ENCODE measurements at places on chromosomes 4 and X.

GRCh38 chr4:32775049-32775448 lies 2054.9 kb downstream of the PCDH7 start:
- DNase-seq: no peak

DNA sequence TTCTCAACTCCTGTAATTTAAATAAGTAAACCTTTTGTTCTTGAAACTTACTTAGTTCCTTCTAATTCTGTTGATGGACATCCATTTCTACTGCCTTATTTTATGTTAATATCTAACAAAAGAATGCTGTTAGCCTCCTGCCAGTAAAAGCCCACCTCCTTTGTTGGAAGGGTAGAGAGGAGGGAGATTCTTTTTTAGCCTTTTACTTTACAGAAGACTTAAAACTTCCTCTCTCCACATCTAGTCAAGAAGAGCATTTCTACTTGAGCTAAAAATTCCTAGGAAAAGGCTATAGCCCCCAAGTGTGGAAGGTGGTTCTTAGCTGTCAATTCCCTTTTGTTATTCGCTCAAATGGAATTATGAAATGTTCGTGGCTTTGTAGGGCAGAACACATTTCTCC lies 118.7 kb downstream of the ZIC3 start:
- DNase-seq: no peak

DNA sequence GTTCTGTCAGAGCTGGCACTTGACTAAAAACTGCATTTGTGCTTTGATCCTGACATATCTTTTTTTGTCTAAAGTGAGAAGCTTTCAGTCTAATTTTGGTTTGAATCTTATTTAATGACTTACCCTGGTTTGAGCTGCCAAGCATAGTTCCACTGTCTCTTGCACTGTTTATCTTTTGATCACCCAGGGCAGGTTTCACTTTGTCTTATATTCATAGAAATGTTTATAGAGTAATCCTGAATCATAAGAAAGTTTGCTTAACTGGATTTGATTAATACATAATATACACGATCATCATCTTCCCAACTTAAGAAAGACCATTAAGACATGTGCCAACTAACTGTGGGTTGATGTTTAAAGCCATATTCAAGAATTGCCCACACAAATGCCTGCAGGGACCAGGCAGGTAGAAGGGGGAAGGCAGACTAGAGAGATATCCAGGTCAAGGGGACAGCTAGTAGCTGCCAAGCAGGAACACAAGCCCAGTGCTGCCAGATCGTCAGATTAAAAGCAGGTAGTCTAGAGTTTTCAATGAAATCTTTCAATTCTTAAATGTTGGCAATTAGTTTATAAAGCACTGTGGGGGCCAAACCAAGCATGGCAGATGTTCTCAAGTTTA lies 1.9 kb downstream of the GK start:
- DNase-seq: no peak

GRCh38 chr4:67674098-67674497 lies 26.9 kb downstream of the UBA6 start:
- DNase-seq: no peak

- DNase-seq: no peak
Measured at GRCh38 chr4:6137747-6138135, 62.6 kb downstream of the JAKMIP1 start.

Measured in type B pancreatic cell (in vitro differentiated cells).